ENCODE measurements at places on chromosomes 2 and 18. TPM values are rescaled to one million over a fixed set of nuclear protein-coding genes. Genes with fewer than 3 reads are reported as not detected.

Gene TRIM43
- not detected for polyA plus RNA-seq

Gene SF3B6
- polyA plus RNA-seq = 289 TPM

GRCh38 chr18:79548986-79549637 is 130.5 kb upstream of the CTDP1 start:
- no peak for DNase-seq

DNA sequence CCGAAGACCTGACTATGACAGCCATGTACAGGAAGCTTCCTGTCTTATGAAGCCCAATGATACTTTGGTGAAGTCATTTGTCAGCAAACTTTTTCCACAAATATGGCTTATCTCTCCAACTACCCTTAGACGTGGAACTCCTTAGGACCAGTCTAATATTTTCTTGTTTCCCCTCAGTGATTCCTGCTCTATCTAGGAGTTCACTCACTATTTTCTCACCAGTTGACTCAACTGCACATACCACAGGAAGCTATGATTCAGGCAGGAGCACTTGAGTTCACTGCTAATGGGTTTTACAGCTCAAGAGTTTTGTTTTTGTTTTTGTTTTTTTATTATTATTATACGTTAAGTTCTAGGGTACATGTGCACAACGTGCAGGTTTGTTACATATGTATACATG is 109.3 kb downstream of the ANTXR1 start:
- peak; percentile 90 for DNase-seq

DNA sequence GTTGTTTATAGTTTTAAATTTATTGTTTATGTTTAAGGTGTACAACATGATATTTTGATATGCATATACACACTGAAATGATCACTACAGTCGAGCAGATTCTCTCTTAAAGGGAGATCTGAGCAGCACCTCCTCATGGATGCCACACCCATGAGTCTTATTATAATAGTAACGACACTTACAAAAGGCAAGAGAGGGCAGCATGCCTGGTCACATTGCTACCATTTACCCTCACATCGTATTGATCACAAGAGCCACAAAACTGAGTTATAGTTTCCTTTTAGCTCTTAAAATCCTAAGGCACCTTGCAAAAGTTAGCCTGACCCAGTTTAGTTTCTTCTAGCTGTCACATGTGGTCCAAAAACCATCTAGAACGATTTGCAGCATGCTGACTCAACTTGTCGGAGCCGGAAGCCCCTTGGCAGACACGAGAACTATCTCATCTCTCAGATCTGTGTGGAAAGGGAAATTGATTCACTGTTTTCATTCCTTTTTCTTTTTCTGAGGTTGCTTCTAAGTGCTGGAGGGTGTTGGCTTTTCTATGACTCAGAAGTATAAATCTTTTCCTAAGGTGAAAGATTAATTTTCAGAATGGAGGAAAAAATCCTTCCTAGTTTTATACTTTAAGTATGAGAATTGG is 85.3 kb downstream of the CDC42EP3 start:
- DNase-seq = peak; percentile 96

GRCh38 chr18:11148680-11149440 is 509 bp downstream of the PIEZO2 start:
- DNase-seq = peak; percentile 35

GRCh38 chr2:7881063-7881462 is 800.8 kb upstream of the ID2 start:
- DNase-seq = peak; percentile 40

DNA sequence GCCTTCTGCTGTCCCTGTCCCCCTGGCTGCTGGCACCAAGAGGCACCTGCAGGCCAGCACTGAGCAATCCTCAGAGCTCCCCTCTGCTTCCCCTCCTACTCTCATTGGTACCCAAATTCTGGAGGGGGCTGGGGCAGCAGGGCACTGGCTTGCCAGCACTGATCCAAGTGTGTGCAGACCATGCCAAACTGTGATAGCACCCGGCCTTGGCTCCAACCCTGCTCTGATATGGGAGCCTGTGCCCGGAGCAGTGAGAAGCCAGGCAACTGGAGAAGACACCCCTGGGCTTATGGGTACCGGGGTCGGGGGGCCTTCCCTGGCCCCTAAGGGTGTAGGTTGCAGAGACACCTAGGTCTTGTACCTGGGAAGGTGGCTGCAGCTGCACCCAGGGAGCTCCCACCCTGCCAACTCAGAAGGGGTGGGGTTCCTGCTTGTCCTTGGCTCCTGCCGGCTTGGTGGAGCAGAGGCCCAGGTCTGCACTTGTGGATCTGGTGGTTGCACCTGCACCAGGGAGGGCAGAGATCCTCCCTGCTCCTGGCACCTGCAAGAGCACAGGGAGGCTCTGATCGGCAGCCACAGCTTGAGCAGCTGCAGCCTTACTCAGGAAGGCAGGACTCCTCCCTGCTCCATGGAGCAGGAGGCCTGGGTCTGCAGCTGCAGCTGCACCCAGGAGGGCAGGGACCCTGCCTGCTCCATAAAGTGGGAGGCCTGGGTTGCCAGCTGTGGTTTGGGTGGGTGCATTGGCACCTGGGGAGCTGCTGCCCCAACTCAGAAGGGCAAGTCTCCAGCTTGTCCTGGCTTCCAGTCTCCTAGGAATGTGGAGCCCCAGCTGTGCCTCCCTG is 96.3 kb downstream of the BCL2L11 start:
- no peak for DNase-seq
